ENCODE measurements at places on chromosomes 16 and 17.

DNA sequence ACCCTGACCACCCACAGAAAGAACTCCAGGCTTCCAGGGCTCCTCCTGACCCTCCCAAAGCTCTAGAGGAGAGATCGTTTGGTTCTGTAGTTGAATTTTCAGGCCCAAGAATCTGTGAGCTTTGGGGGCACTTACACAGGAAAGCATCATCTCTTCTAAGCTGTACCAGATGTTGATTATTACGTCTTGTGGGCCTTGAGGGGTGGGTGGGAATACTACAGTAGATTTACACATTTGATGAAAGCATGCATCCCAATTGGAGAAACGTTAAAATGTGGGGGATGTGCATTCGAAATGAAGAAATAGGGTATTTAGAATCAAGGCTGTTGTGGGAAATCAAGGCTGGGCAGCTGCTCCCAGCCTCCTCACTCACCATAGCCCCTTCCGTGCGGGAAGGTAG, 61.9 kb downstream of the MGAT5B start:
- DNase-seq: no peak

DNA sequence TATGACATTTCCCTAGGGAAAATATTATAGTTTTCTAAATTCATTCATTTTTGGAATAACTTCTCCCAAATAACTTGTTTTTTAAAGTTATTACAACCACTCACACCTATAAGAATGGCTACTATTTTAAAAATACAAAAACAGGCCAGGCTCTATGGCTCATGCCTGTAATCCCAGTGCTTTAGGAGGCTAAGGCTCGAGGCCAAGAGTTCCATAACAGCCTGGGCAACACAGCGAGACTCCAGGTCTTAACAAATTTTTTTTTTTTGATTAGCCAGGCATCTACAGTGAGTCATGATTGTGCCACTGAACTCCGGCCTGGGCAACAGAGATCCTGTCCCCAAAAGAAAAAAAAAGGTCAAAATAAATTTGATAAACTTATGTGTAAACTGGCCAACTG, 43.6 kb upstream of the YPEL2 start:
- DNase-seq: no peak

DNA sequence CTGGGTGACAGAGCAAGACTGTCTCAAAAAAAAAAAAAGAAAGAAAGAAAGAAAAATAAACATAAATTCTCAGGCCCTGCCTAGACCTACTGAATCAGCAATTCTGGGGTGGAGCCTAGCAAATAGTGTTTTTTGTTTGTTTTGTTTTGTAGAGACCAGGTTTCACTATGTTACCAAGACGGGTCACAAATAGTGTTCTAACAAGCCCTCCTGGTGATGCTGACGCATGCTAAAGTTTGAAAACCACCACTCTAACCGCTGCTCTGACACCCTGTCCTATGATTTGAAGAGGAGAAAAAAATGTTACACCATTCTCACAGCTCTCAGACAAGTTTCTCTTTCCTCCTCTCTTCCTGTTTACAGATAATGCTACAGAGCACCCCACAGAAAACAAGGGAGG, 1.5 kb downstream of the MRPL10 start:
- DNase-seq: no peak

DNA sequence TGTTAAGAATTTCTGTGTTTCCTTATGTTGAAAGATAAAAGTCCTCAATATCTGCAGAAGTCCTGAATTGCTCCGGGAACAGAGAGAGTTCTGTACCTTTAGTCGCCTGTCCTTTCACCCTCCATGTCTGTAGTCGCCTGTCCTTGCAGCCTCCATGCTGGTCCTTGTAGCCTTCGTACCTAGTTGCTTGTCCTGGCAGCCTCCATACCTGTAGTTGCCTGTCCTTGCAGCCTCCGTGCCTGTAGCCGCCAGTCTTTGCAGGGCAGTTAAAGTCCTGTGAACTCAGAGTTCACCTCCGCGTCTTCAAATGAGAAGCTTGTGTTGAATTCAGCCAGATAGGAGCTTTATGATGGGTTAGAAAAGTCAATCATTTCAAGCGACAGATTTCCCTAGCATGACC, 19.5 kb upstream of the ITGAX start:
- DNase-seq: no peak

GRCh38 chr17:21066394-21066793, 23.6 kb upstream of the USP22 start:
- no peak for DNase-seq

DNA sequence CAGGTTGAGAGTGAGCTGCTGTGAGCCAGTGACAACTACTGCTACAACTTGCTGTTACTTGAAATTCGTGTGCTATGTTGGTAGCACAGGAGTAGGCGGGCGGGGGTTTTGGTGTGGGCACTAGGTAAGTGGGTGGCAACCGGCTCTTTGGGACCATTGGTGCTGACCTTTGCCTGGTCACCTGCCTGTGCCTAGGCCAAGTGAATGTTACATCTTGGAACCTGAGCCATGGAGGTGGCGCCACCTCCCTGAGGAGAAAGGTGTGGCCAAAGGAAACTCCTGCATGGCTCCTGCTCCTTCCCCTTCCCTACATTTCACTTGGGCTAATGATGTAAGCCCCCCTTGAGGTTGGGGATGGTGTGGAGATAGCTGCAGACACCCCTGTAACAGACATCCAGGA, 25.4 kb upstream of the ARHGAP23 start:
- no peak for DNase-seq

- no peak for DNase-seq
These were observed 4.3 kb upstream of the EZH1 start for GRCh38 chr17:42748908-42749798.

DNA sequence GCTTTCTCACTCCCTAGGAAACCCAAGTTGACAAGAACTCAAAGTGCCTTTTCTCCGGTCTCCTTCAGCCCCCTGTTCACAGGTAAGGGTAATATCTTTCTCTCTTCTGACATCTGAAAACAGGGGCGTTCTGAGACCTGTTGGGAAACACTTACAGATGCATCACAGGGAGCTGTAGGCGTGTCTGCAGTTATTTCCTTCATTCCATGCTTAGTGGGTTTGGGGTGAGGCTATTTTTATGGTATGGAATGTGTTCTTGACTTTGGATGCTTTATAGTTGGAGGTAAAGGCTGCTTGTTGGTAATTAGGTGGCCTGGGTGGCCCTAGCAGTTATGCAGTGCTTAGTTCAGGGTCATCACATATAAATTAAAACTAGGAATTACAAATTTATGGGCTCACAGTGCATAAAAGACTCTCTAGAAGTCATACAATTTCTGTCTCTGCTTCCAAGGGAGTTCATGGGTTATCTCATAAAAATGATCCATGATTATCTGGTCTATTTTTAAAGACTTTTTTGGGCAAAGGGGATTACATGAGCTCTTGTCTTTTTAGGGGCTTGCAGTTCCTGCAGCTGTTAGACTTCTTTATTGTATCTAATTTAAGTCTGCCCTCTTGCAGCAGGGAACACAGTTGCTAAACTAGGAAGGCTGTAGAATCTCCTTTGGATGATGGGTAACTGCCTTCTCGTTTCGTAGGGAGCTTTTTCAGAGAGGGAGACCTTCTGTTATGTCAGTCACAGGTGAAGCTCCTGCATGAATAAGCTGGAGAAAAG, 10.2 kb downstream of the SOCS7 start:
- DNase-seq: no peak

GRCh38 chr16:65336160-65336559, 214.3 kb upstream of the CDH11 start:
- no peak for DNase-seq

GRCh38 chr17:78842881-78843565, 2.4 kb upstream of the USP36 start:
- no peak for DNase-seq

GRCh38 chr17:27466743-27467375, 10.6 kb downstream of the KSR1 start:
- DNase-seq: no peak

- DNase-seq: no peak
These were observed 95.9 kb downstream of the METRNL start for GRCh38 chr17:83175119-83175821.
